GDM1 (cell line): ENCODE measurements at places on chromosomes 11 and 22.

- DNase-seq = no peak
These were observed 400.5 kb downstream of the TENM4 start for GRCh38 chr11:79040348-79040747.

DNA sequence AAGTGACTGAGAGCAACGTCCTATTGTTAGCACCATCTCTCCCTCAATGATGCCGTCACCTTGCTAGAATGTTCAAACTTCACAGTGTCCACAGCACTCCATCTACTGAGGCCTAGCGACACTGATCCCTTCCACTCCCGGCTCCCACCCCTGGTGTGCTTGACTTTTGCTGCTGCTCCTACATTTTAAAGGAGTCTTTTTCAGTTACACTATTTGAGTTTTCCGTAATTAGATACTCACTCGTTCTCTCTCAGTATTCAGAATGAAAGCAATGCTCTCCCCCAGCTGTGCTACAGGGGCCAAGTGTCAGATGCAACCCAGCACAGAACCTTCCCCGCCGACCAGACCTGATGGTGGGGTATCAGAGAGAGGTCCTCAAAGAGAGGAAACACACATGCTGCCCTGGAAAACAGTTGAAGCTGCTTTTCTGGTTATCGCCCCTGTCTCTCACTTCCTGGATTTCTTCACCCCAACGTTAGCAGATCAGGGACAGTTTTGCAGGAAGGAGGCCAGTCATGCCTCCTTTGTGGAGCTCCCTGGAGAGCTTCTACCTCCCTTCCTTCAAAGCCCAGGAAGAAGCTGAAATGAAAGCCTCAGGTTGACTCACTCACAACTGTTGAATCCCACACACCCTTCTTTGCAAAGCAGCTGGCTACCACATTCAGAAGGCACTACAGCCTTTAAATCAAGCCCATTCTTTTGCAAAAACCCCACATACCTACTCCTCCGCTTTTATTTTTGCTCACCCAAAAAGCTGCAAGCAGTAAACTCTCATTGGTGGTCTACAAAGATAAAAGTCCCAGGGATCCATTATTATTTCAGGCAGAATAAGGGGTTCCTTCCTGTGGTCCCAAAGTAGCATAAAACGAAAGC, 23.5 kb downstream of the LARGE1 start:
- no peak for DNase-seq

- no peak for DNase-seq
These were observed 205.4 kb downstream of the DBX1 start for GRCh38 chr11:19954899-19955298.

DNA sequence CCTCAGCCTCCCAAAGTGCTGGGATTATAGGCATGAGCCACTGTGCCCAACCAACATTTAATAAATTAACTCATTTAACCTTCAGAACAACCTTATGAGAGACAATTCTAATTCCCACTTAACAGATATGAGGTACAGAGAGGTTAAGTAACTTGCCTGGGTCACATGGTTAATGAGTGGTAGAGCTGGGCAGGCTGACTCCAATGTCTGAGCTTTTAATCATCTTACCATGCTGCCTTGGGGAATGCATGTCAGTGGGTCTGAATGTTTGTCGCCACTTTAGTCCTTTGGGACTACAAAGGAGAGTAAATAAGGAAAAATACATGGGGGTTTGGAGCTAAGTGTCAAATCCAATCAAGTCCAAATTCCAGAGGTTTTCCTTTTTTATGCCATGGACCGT, 11.2 kb upstream of the PIK3C2A start:
- no peak for DNase-seq

DNA sequence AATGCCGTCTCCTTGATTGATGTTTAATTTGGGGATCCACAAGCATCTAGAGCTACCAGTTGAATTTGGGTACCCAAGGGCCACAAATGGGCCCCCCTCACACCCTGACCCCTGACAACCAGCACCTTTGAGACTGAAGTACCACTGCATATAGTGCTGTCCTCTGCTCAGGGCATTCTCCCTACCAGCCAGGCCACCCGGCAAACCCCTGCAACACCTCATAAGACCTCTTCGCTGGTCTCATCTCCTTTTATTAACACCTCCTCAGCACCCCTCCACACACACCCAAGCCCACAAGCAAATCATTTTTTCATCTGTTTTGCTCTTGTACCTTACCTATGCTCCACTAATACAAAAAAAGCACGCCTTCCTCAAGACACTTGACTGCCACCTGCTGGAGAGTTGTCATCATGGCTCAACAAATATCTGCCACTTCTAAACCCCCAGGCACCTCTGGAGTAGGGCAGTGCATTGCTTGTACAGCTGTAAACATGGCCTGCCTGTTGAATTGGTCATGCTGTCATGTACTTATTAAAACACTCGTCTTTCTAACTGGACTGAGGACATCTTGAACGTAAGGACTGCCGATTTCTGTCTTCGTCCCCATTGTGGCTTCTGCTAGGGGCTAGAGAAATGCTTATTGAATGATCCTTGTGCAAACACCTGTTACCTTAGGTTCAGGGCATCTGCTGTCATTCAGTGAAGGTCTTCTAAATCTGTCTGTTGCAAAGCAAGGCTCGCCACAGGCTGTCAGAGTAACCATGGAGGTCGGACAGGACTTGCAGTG, 66.5 kb downstream of the BMAL1 start:
- DNase-seq = peak; percentile 31

DNA sequence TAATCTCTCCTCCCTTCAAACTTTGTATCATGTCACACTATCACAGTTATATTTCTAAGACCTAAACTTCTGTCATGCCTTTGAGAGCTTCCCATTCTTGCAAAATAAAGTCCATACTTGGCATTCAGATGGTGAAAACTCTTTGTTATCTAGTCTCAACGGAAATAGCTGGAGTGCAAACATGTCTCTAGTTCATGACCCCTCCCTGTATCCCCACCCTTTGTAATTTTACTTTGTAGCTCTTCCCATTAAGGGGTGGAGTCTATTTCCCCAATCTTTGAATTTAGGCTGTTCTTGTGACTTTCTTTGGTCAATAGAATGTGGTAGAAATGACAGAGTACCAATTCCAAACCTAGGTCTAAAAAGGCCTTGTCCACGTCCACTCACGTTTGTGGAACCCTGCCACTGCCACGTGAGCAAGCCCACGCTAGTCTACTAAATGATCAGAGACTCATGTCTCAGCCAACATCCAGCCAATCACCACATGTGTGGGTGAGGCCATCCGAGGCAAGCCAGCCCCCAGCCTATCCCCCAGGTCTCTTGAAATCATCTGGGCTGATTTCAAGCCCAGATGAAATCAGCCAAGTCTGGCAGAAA, 23.4 kb downstream of the SLN start:
- no peak for DNase-seq

- no peak for DNase-seq
These were observed 17.0 kb upstream of the KCNJ11 start for GRCh38 chr11:17405232-17406005.

DNA sequence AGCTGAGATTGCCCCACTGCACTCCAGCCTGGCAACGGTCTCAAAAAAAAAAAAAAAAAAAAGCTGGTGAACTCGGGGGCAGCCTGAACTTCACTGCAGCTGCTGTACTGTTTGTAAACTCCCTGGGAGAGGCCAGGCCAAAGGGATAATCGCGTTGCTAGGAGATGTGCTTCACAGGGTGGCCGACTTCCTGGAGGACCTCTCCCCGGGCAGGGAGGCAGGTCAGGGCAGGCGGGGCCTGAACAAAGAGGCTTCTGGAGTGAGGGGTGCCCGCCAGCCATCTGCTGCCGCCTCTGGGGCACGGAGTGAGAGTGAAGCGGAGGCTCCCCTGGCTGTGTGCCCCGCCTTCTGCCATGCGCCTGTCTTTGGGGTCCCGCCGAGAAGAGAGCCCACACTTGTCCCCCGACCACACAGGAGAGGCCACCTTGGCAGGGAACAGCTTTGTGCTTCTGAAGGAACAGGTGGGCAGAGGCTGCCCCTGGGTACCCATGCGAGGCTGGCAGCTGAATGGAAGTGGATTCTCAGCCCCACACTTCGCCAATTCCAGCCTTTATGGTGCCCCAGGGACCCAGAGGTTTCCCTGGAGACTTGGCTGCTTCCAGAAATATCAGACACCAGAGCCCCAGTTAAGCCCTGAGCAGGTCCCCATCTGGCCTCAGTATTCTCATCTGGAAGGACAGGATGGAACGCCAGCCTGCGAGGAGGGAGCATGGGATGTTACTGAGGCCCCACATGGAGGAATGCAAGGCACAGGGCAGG, 29.6 kb downstream of the TMEM184B start:
- no peak for DNase-seq

GRCh38 chr11:16603890-16604793, 134.3 kb upstream of the C11orf58 start:
- no peak for DNase-seq

- no peak for DNase-seq
These were observed 98.1 kb downstream of the TENM4 start for GRCh38 chr11:79342686-79343085.

- DNase-seq = no peak
These were observed 453 bp upstream of the MAFF start for GRCh38 chr22:38201371-38201710.

- DNase-seq = no peak
These were observed 36.5 kb upstream of the ANKK1 start for GRCh38 chr11:113351068-113351450.
